ENCODE measurements at places on chromosomes 5 and 9.

- DNase-seq: no peak
Measured at GRCh38 chr9:73807952-73808351, 656.3 kb downstream of the ANXA1 start.

DNA sequence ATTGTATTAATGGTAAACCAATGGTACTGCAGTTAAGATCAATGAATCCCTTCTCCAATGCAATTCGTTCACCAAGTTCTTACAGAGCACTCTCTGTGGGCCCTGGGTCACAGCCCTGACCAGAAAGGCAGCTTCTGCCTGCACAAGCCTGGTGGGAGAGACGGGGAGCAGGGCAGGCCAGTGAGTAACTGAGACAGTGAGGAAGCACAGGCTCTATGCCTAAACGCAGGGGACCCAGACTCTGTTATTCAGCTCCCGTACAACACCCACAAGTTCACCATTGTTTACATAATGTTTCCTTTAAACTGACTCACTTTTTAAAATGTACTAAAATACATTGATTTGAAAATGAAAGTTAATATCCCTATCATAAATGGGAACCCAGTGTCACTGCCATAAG, 40.5 kb upstream of the CTSL start:
- DNase-seq: no peak

DNA sequence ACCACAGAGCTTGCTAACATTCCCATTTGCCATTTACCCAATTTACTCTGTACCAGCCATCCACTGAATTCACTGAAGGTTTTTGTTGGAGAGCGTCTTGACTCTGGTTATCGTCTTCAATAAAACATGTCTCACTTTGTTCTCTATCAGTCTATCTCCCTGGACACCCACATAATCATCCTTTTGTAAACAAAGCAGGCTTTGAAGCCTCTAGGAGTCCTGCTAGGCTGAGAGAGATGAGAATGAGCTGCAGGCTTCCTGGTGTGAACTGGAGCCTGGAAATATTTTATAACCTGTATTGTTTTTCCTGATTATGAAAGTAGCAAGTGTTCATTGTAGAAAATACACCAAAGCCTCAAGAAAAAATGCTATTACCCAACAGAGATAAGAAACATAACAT, 140.6 kb upstream of the ZNF366 start:
- no peak for DNase-seq

- DNase-seq: no peak
Measured at GRCh38 chr9:136311051-136312008, 7.4 kb upstream of the CCDC187 start.

- no peak for DNase-seq
Measured at GRCh38 chr5:145495196-145495595, 339.9 kb downstream of the PRELID2 start.

- DNase-seq: no peak
Measured at GRCh38 chr5:8884029-8884428, 661.8 kb downstream of the SEMA5A start.

DNA sequence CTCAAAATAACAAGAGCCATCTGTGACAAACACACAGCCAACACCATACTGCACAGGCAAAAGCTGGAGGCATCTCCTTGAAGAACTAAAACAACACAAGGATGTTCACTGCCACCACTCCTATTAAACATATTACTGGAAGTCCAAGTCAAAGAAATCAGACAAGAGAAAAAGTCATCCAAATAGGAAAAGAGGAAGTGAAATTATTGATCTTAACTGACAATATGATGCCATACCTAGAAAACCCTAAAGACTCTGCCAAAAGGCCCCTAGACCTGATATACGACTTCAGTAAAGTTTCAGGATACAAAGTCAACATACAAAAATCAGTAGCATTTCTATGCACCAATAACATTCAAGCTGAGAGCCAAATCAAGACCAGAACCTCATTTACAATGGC, 30.0 kb upstream of the MACIR start:
- no peak for DNase-seq

GRCh38 chr9:116471093-116471906, 215.8 kb upstream of the TRIM32 start:
- peak; percentile 38 for DNase-seq

DNA sequence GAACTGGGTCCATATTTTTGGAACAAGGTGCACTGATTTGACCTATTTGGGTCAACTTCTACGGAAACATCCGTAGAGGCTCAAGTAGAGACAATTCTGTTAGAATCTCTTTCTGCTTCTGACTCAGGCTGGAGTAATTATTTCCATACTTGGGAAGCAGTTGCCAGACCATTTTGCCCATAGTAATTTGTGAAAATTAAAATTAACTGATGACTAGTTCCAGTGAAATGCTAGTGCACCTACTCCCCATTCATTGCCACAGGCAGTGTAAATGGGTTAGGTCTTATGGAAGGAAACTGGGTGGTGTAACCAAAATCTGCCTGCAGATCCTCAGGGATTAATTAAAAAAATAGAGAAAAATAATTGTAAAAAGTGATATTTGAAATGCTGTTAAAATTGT, 201.1 kb downstream of the TENT4A start:
- no peak for DNase-seq

- no peak for DNase-seq
Measured at GRCh38 chr5:15823398-15823797, 323.4 kb downstream of the FBXL7 start.

- DNase-seq: no peak
Measured at GRCh38 chr5:179367491-179367890, 22.2 kb upstream of the ADAMTS2 start.

- no peak for DNase-seq
Measured at GRCh38 chr5:72637058-72637457, 129.8 kb upstream of the ZNF366 start.

GRCh38 chr9:133953976-133954709, 38.0 kb downstream of the VAV2 start:
- DNase-seq: no peak

DNA sequence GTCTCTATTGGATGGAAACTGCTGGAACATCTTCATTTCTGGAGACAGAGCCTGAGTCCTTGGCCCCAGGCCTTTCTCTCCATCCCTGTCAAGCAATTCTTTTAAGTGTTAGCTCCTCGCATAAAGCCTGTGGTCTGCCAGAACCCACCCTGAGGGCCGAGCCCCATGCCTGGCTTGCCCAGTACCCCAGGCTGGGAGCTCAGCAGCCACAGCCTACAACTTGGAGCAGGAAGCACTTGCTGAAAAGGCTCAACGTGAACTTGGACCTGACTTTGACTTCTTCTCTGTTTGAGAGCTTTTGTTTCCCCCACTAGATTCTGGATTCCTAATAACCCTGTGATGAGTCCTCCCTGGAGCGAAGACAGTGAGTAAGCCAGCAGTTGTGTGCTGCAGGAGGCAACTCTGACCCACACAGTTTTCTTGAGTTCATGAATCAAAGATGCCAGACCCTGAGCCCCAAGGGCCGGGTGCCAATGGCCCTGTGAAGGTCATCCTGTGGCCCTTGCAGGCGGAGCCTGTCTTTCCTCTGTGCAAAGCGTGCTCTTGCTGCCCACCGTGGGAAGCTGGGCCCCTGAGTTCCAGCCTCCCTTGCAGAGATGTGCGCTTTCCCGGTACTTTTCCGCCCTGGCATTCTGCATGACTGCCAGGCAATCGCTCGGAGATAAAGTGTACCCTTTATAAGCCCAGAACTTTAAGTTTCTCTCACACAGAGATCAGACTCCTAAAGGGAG, 64.3 kb upstream of the RUFY1 start:
- no peak for DNase-seq
